OCI-M1 (cell line): ENCODE measurements at places on chromosomes 4 and X.

- no peak for DNase-seq
Observed at GRCh38 chrX:14027036-14027435, 2.7 kb downstream of the GEMIN8 start.

DNA sequence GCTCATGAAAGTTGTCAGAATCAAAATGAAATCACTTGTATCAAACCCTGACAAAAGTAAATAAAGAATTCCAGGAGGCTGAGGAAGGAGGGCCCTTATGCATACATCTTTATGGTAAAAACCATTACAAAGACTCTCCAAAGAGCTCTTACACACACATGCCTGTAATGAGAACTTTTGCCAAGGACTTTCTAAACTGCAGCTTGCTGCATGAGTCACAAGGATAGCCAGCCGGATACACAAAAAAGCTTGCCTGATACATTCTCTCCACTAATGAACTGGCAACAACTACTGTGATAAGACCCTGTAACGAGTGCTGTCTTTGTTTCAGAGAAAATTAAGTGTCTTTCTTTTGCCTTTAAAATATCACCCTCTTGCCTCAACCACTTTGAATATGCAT is 618.1 kb downstream of the PPP4R3C start:
- no peak for DNase-seq

DNA sequence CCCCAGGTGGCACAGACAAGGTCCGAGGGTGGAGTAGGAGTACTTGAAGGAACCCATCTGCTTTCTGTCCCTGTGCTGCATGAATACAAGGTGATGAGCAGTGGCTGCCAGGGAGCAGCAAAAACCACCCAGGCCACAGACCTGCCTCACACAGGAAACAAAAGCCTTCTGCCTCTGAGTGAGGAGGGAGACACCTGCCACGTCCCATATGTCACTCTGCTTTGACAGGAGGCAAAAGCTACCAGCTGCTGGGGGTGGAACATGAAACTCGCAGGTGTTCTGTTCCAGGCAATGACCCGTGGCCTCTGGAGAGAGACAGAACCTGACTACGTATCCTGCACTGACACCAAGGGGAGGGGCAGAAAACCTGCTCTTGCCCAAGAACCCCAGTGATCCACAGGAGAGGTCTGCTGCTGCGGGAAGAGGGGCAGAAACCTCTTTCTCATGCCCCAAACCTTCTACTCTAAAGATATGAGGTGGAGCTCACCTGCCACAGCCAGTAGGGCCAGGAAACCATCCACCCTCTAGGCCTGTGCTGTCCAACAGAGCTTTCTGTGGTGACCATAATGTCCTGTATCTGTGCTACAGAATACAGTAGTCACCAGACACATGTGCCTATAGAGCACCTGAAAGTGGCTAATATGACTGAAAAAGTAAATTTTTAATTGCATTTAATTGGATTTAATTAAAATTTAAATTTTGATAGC is 172.9 kb downstream of the PRDM5 start:
- no peak for DNase-seq

- DNase-seq, result peak; percentile 24
Observed at GRCh38 chr4:116070283-116070682, 956.9 kb upstream of the NDST4 start.

GRCh38 chr4:32102896-32103295 is 1382.7 kb downstream of the PCDH7 start:
- no peak for DNase-seq

DNA sequence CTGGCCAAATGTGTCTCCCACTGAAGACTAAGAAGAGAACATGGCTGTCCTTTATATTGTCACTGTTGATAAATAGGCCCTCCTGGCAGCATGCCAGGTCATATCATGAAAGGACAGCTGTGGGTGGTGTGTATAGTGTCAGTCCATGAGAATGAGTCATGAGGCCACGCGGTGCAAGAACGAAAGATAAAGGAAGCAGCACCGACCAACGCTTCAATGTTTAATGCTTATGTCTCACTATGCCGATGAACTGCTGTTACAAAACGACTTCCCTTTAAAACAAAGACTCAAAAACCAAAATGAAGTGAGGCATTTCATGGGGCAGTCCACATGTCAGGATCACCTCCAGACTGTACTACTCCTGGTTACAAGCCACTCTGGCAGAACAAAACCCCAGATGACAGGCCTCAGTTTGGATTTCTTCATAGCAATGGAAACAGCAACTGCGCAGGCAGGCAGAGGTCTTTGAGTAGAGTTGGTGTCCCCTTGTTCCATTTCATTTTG is 5.2 kb upstream of the TCEANC start:
- DNase-seq, result peak; percentile 97

DNA sequence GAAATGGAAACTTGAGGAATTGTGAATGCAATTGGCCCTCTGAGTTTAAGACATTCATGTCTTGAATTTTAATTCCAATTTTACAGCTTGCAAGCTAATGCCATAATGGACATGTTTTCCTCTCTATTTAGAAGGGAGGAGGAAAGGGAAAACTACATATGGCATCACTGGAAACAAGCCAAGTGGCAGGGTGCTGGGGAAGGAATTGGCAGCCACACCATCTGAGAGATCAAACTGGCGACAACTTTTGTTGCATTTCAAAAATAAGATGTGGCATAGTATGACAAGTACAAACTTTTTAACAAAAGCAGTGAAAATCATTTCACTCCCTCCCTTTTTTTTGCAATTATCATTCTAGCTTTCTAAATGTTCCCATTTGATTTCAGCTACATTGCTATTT is 615.6 kb downstream of the CENPC start:
- DNase-seq, result no peak

GRCh38 chr4:124833831-124834505 is 121.4 kb upstream of the ANKRD50 start:
- no peak for DNase-seq
